AG04449 (cell line): ENCODE measurements at places on chromosomes 7 and 10.
A peak's percentile ranks its signal among the peaks of the same experiment; 100 is the strongest.

- DNase-seq = no peak
These were observed 27.9 kb upstream of the JAZF1 start for GRCh38 chr7:28208506-28208905.

GRCh38 chr7:29569648-29570047 is 6.0 kb downstream of the PRR15 start:
- DNase-seq = no peak

DNA sequence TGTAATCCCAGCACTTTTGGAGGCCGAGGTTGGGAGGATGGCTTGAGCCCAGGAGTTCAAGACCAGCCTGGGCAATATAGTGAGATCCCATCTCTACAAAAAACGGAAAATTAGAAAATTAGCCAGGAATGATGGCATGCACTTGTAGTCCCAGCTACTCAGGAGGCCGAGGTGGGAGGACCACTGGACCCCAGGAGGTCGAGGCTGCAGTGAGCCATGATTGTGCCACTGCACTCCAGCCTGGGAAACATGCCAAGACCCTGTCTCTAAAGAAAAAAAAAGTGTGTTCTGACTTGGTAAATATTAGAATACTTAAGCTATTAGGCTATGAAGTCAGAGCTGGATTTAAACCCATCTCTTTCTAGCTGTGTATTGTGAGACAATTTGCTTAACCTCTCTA is 81.0 kb upstream of the KAT6B start:
- DNase-seq = no peak

DNA sequence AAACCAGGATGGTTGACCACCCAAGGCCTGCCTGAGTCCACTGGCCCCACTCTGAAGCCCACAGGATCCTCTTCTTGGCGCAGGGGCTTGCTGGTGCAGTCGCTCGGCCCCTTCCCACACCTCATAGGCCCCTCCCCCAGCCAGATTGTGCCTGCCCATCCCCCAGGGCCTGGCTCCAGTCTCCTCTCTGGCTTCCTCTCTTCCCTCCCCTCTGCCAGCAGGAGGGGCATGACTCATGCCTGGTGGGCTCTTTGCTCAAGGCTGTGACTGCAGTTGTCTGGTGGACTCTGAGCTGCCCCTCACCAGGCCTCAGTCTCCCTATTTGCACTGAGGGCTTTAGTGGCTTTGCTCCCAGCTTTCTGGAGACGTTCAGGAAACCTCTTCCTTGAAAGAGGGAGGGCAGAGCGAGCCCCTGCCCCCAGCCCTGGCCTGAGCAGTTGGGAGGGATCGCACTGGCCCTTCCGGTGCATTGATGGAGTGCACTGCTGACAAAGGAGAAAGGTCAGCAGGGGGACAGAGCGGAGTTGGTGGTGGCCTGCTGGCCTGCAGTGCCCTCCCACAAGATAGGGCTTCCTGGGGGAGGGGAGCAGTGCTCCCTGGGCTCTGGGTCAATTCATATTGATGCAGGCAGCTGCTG is 60.7 kb downstream of the ZMIZ1 start:
- DNase-seq = no peak

DNA sequence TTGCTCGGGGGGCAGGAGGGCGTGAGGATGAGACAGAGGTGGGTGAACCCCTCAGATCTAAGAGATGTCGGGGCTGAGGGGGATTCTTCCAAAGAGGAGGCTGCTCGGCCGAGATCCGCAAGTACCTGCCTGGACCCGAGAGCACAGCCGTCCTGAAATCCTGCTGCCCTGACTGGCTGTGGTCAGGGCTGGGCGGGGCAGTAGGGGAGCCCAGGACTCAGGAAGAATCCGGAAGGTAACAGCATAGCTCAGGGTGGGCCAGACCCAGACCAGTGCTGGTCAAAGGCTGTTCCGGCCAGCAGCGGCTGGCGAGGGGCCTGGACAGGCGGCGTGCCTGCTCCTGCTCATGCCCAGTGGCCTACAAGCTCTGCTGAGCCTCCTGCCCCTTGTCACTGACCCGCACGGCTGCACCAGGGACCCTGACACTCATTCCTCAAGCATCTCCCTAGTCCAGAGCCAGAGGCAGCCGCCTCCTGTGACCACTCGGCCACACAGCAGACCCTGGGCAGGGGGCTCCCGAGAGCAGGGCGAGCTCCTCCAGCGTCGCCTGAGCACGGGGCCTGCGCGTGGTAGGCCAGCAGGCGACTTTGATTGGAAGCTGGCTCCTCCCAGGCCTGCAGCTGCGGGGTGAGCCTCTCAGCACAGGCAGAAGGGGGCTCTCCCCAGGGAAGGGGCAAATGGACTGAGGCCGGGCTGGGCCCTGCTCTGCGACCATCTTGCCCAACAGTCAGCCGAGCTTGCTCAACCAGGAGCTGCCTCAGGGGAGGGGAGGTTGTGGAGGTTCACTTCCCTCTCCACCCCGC is 3.1 kb upstream of the ADAP1 start:
- no peak for DNase-seq

- no peak for DNase-seq
These were observed 143.0 kb downstream of the NEURL1 start for GRCh38 chr10:103636492-103636891.

DNA sequence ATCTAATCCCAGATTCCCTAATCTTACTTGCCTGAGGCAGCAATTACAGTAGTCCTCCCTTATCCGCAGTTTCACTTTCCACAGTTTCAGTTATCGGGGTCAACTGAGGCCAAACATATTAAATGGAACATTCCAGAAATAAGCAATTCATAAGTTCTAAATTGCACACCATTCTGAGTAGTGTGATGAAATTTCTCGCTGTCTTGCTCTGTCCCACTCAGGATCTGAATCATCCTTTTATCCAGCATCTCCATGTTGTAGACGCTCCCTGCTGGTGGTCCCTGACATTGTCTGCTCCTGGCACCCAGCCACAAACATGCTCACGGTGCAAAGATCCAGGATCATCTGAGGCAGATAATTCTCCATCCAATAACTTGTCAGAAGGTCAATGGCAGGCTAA is 128.7 kb upstream of the CXCL12 start:
- DNase-seq = no peak

- DNase-seq = no peak
These were observed 16.3 kb downstream of the TPK1 start for GRCh38 chr7:144819566-144819965.

- DNase-seq = no peak
These were observed 860.9 kb downstream of the XPNPEP1 start for GRCh38 chr10:109062371-109062770.

DNA sequence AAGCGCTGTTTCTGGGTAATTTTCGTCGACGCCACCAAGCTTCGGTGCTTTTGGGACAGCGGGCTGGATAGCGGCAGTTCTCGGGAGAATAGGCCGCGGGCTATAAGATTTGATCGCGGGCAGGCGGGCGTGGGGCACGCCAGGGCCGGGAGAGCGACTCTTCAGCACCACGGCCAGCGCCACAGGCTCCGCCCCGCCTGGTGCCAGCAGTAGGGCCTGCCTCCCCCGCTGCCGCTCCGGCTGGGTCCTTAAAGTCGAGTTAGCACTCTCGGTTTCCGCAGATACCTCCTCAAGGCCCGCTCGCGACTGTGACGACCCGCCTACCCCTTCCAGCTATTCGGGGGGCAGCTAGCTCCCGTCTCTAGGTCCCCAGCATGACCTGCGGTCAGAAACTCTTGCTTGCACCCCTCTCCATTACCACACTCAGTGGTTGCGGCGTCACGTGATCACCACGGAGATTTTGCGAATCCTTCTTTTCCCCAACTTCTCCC is 9.4 kb downstream of the NXPH1 start:
- no peak for DNase-seq

GRCh38 chr10:130985158-130985753 is 326.3 kb downstream of the TCERG1L start:
- DNase-seq = no peak

GRCh38 chr7:154907651-154908620 is 95.0 kb downstream of the PAXIP1 start:
- DNase-seq = no peak

- peak; percentile 34 for DNase-seq
These were observed at the start of gene MTERF1 for GRCh38 chr7:91880413-91881241. Gene MTERF1 (minus strand): TSS chr7:91880702. CDS start chr7:91880083, 619 bp downstream.

DNA sequence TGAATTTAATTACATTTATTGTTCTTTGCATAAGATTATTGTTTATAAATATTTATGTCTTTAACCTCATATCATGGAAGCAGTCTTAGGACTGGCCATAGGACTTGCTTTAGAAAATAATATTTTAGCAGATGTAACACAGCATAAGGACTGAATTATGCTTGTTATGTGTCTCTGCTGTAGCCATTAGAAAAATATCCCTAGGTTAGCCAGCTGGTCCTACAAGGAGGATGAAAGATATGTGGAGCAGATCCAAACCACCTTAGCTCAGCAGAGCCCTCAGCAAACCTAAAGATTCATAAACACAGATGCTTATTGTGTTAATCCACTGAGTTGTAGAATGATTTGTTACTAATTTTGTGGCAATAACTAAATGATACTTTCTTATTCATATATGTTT is 166.0 kb upstream of the COL1A2 start:
- no peak for DNase-seq

- DNase-seq = no peak
These were observed 65.4 kb downstream of the MGAM2 start for GRCh38 chr7:142176901-142177300.

DNA sequence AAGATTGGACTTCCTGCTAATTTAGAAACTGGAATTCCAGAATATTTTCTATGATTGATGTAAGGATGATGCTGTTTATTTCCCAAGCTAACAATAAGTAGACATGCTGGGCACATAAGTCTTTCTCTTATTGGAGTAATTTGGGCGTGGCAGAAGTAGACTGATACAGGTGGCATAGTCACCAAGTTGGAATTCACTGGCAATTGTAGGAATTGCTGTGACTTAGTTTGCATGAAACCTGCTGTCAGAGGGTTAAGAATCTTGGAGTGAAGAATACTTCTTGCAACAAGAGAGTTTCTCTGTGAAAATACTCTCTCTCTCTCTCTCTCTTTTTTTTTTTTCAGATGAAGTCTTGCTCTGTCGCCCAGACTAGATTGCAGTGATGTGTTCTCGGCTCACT is 569.7 kb downstream of the REEP3 start:
- no peak for DNase-seq

GRCh38 chr7:73899731-73900142 is 38.8 kb downstream of the TMEM270 start:
- peak; percentile 65 for DNase-seq

- no peak for DNase-seq
These were observed 256.2 kb upstream of the NFE2L3 start for GRCh38 chr7:25895792-25896171.

GRCh38 chr10:101250136-101250535 is 20.9 kb upstream of the LBX1 start:
- DNase-seq = no peak

DNA sequence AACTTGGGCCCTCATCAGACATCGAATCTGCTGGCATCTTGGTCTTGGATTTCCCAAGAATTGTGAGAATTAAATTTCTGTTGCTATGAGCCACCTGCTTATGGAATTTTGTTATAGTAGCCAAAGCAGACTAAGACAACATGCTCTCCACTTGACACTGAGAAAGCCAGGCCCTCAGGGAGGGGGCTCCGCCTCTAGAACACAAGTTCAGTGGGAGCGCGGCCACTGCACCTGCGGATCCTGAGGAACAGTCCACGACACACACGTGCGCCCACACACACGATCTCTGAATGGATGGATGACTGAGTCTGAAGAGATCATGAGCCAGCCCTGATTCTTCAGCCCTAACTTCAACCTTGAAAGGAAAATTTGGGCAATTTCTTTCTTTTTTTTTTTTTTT is 73.7 kb downstream of the CTBP2 start:
- no peak for DNase-seq

DNA sequence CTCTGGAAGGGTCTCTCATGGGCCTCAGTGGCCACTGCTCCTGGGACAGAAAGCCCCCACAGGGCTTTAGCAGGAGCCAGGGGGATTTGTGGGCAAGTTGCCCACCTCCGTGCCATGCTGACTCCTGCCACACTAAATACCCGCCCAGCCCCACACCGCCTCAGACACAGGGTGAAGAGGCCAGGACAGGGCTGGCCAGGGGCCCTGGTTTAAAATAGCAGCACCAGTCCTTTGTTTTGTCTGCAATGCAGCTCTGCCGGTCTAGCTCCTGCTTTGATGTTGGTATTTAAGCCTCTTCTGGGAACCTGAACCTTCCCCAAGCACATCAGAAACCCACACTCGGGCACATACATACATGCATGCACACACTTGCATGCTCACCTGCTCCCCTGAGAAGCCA is 14.4 kb upstream of the TNRC18 start:
- no peak for DNase-seq

- DNase-seq = no peak
These were observed 68.0 kb upstream of the SAMD8 start for GRCh38 chr10:75043256-75044131.

- peak; percentile 67 for DNase-seq
These were observed 259.0 kb downstream of the CXCL12 start for GRCh38 chr10:44125879-44126278.

DNA sequence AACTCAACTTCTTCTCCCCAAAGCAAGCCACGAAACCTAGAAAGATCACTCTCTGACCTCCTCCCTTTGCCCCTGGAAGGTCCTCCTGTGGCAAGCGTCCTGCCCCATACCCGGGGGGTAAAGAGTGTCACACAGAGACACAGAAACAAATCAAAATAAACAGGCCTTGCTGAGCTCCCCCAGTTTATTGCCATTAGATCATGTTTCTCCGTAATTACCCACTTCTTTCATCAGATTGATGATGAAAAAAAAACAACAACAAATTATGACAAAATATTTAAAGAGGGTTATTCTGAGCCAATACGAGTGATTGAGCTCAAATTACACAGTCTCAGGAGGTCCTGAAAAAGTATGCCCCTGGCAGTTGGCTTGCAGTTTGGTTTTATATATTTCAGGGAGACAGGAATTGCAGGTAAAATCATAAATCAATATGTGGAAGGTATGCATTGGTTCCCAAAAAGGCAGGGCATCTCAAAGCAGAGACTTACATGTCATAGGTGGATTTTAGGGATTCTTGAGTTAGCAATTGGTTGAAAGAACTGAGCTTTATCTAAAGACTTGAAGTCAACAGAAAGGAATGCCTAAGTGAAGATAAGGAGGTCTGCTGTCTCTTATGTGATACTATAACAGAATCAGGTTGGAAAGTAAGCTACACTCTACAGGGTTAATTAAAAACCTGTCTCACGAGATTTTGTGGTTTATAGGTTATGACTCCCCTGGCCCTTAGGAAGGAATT is 86.2 kb downstream of the APBB1IP start:
- no peak for DNase-seq

DNA sequence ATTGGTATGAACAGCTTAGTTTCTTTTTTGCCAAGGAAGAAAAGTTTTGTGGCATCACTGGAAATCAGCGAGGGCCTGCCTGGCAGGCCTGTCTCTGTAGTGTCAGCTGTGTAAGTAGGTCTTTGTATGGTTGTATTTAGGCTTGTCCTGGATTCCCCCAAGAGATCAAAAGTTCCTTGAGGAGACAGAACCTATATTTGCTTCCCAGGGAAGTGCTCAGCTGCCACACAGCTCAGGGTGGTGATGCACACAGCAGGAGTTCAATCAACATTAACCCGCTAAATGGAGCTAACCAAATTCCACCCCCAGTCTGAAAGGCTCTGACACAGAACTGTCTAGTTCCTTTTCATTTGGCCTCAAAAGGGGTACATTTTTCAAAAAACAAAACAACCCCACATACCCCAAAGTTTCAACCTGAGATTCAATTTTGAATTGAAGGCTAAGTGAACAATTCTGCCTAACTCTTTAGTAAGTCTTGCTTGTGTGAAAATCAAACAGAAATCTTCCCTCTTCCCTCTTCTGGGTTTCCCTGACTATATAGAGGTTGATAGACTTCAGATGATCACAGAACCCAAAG is 124.4 kb downstream of the CLEC2L start:
- no peak for DNase-seq

- DNase-seq = no peak
These were observed 90.3 kb upstream of the PARD3 start for GRCh38 chr10:34905200-34905927.
